HL-60 (cell line): ENCODE measurements at places on chromosomes 5 and 9.

- DNase-seq, result no peak
Measured at GRCh38 chr9:97398999-97399758, 12.7 kb upstream of the TDRD7 start.

DNA sequence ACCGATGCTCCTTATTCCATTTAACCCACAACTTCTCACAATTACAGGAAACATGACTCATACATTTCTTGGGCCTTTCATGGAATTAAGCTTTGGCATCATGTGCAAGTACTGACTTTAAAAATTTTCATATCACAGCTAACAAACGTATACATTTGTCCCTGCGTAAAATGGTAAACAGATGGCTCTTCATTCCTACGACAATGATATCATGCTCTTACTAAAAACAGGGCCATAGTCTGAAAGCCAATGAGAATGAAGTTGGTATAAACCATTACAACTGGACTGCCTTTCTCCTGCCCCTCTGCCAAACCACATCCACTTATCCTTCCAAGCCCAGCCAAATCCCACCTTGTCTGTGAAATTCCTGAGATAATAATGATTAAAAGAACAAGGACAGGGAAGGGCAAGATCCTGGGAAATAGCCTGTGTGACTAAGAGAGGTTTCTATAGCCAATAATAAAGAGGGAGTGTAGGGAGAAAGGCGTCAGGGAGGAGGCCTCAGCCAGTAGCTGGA, 44.9 kb upstream of the ZNF366 start:
- DNase-seq, result no peak

GRCh38 chr5:39194466-39195136, 24.8 kb downstream of the FYB1 start:
- DNase-seq, result no peak

- DNase-seq, result no peak
Measured at GRCh38 chr5:133423011-133423617, 189.2 kb downstream of the FSTL4 start.

DNA sequence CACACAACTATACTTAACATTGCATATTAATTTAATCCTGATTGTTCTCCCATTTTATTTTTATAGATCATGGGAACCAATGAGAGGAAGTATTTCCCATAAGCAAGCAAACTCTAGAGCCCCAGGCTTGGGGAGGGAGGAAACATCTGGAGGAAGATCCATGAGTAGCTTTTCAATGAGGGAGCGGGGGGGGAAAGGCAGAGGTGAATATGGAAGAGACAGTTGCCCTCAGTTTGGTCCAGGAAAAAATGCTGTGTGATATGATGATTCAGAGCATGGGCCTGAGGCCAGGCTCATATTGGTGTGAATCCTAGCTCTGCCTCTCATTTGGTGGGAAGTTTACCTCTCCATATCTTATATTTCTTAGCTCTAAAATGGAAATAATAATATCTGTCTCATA, 42.2 kb upstream of the ALDOB start:
- DNase-seq, result no peak
